ENCODE measurements at places on chromosomes 7 and 10.

DNA sequence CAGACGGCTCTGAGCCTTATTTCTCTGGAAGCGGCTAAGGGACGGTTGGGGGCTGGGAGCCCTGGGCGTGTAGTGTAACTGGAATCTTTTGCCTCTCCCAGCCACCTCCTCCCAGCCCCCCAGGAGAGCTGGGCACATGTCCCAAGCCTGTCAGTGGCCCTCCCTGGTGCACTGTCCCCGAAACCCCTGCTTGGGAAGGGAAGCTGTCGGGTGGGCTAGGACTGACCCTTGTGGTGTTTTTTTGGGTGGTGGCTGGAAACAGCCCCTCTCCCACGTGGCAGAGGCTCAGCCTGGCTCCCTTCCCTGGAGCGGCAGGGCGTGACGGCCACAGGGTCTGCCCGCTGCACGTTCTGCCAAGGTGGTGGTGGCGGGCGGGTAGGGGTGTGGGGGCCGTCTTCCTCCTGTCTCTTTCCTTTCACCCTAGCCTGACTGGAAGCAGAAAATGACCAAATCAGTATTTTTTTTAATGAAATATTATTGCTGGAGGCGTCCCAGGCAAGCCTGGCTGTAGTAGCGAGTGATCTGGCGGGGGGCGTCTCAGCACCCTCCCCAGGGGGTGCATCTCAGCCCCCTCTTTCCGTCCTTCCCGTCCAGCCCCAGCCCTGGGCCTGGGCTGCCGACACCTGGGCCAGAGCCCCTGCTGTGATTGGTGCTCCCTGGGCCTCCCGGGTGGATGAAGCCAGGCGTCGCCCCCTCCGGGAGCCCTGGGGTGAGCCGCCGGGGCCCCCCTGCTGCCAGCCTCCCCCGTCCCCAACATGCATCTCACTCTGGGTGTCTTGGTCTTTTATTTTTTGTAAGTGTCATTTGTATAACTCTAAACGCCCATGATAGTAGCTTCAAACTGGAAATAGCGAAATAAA, 175.5 kb downstream of the RNF216 start:
- peaks cover 4% of the 10 kb centered on the region for H3K4me1 ChIP-seq
- H3K36me3 ChIP-seq, result no peaks in the 10 kb centered on the region
- no peaks in the 10 kb centered on the region for H3K27me3 ChIP-seq
- H3K4me3 ChIP-seq, result no peak overlapping the region
- no peak overlapping the region for H3K27ac ChIP-seq

DNA sequence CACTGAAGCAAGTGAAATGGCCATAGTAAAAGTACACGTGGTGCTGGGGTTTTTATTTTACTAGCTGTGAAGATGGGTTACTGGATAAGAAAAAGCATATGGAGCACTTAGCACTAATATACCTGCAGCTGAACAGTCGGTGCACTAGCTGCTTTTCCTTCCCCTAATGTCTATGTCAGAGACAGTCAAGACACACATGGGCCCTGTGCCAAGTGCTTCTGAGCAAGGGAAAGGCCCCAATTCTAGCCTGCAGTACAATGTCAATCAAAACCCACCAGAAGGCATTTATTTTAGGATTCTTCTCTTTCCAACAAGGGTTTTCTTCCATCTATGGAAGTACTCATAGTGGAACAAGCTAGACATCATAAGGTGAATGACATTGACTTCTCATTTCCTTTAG, 716.7 kb downstream of the CCSER2 start:
- no peak overlapping the region for H3K4me3 ChIP-seq
- no peak for DNase-seq
- H3K36me3 ChIP-seq, result no peaks in the 10 kb centered on the region
- no peak overlapping the region for H3K27ac ChIP-seq
- H3K27me3 ChIP-seq, result no peaks in the 10 kb centered on the region

DNA sequence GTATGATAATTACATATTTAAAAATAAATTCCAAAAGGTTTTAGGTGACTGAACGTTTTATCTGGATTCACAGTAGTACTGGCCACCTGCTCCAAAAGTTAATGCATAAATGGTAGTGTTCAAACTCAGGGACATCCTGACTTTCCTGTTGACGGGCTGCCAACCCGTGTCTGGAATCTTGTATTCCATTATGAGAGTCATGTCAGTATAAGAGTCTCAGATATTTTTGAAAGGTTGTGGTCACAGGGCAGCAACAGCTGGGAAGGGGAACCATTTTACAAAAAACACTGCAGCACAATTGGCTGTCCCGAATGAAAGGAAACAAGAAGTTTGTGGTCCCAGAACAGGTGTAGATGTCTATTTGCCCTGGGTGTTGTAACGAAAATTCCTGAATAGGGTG, 2.8 kb downstream of the TDRD1 start:
- DNase-seq, result no peak
- H3K4me3 ChIP-seq, result no peak overlapping the region
- H3K4me1 ChIP-seq, result no peaks in the 10 kb centered on the region

DNA sequence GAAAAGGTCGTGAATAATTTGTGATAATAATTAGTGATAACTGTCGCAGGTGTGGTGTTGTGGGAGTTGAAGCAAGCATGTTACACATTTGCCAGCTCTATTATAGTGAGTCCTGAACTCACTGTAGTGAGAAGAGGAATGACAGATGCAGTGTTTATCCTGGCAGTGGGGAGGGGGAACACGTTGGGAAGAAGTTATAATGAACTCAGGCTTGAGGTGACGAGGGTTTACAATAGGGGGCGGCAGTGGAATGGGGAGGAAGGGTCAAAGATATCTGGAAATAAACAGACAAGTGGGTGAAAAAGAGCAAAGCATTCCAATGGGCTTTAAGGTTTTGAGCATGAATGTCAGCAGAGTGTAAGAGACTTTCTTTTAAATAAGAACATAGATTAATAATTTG, 49.6 kb downstream of the ITPRID1 start:
- no peak overlapping the region for H3K27ac ChIP-seq
- H3K27me3 ChIP-seq, result no peaks in the 10 kb centered on the region
- H3K4me1 ChIP-seq, result no peaks in the 10 kb centered on the region
- no peak overlapping the region for H3K4me3 ChIP-seq

DNA sequence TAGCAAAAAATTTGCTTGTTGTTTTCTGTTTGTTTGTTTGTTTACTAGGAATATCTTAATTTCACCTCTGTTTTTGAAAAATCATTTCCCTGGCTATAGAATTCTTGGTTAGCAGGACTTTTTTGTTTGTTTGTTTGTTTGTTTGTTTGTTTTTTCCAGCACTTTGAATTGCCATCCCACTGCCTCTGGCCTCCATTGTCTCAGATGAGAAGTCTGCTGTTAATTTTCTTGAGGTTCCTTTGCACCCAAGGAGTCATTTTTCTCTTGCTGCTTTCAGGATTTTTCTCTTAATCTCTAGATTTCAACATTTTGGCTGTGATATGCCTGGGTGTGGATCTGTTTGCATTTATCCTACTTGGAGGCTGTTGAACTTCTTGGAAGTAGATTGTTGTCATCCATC, 105.7 kb downstream of the FOXL3 start:
- H3K4me1 ChIP-seq, result peaks cover 2% of the 10 kb centered on the region
- H3K4me3 ChIP-seq, result no peak overlapping the region
- no peaks in the 10 kb centered on the region for H3K27me3 ChIP-seq
- DNase-seq, result no peak
- H3K36me3 ChIP-seq, result no peaks in the 10 kb centered on the region

- DNase-seq, result no peak
- peaks cover 20% of the 10 kb centered on the region for H3K4me1 ChIP-seq
- no peak overlapping the region for H3K27ac ChIP-seq
Measured at GRCh38 chr7:149871576-149871975, 2.2 kb upstream of the ATP6V0E2 start.

- H3K4me1 ChIP-seq, result no peaks in the 10 kb centered on the region
- H3K27ac ChIP-seq, result no peak overlapping the region
- DNase-seq, result no peak
- H3K27me3 ChIP-seq, result no peaks in the 10 kb centered on the region
Measured at GRCh38 chr7:25288556-25289307, 60.4 kb upstream of the NPVF start.

- peaks cover 51% of the 10 kb centered on the region for H3K4me1 ChIP-seq
- H3K36me3 ChIP-seq, result no peaks in the 10 kb centered on the region
- H3K27me3 ChIP-seq, result no peaks in the 10 kb centered on the region
- H3K4me3 ChIP-seq, result peak overlapping the region; percentile 72
- no peak for DNase-seq
Measured at GRCh38 chr10:34814913-34815184, 247 bp downstream of the PARD3 start.

GRCh38 chr7:151290355-151290760, 41.9 kb upstream of the SMARCD3 start:
- no peak overlapping the region for H3K4me3 ChIP-seq
- H3K27ac ChIP-seq, result no peak overlapping the region
- no peaks in the 10 kb centered on the region for H3K4me1 ChIP-seq

DNA sequence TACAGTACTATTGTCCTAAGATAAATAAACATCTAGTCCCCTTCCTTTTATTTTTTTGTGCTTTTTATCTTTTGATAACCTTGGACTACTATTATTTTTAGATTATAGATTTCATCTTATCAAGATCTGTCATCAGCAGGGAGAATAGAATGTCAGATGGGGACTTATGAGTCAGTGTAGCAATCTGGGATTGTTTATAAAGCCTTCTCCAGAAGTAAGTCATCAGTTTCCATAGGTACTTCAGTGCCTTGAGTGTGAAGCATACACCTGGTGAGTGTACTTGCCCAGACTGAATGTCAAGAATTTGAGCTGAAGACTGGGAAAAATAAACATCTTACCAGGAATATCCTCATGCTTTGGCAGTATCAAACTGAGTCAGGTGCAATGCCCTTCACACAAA, 2.1 kb downstream of the CASD1 start:
- H3K36me3 ChIP-seq, result no peaks in the 10 kb centered on the region
- no peak overlapping the region for H3K27ac ChIP-seq
- H3K27me3 ChIP-seq, result no peaks in the 10 kb centered on the region
- no peak for DNase-seq

- no peaks in the 10 kb centered on the region for H3K36me3 ChIP-seq
- peak overlapping the region; percentile 96 for H3K27ac ChIP-seq
- no peak for DNase-seq
- H3K27me3 ChIP-seq, result no peaks in the 10 kb centered on the region
Measured at GRCh38 chr10:97684866-97685394, 2.1 kb downstream of the AVPI1 start.

DNA sequence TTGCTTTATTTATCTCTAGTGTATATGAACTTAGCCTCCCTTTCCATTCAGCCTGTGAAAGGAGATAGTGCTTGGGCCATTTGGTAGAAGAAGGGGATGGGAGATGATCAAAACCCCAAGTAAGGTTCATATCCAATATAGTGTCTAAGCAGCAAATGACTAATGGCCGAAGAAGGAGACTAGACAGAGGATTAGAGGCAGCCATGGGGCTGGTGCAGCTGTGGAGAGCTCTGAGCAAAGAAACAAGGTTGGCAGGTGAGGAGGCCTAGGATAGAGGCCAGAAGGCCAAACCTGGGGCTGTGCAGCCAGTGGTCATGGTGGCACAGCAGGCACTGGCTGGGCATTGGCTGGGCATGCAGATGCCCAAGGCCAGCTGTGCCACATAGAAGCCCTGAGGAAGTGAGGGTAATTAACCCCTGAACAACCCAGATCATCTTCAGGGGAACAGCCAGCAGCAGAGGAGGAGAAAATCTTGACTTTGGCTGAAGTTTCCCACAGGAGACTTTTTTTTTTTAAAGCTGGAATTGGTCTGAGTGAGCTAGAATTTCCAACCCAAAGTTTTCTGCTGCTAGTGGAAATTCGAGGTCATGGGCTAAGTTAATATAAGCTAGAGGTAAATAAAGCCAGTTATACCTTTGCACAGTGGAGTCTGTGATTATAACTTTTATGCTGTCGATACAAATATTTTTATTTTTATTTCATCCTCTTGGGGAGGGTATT, 10.3 kb upstream of the CPA1 start:
- no peak overlapping the region for H3K27ac ChIP-seq
- DNase-seq, result no peak
- H3K27me3 ChIP-seq, result no peaks in the 10 kb centered on the region
- H3K4me1 ChIP-seq, result peaks cover 53% of the 10 kb centered on the region
- H3K36me3 ChIP-seq, result no peaks in the 10 kb centered on the region
- no peak overlapping the region for H3K4me3 ChIP-seq

- DNase-seq, result no peak
- no peak overlapping the region for H3K4me3 ChIP-seq
- no peak overlapping the region for H3K27ac ChIP-seq
- H3K4me1 ChIP-seq, result peaks cover 2% of the 10 kb centered on the region
- no peaks in the 10 kb centered on the region for H3K27me3 ChIP-seq
Measured at GRCh38 chr7:132244903-132245480, 331.3 kb downstream of the PLXNA4 start.

GRCh38 chr7:104861729-104862390, 152.1 kb upstream of the KMT2E start:
- H3K27ac ChIP-seq, result no peak overlapping the region
- H3K4me1 ChIP-seq, result no peaks in the 10 kb centered on the region
- no peaks in the 10 kb centered on the region for H3K27me3 ChIP-seq
- H3K4me3 ChIP-seq, result no peak overlapping the region
- DNase-seq, result no peak

GRCh38 chr7:8594115-8594514, 160.7 kb downstream of the NXPH1 start:
- no peak overlapping the region for H3K27ac ChIP-seq
- no peak overlapping the region for H3K4me3 ChIP-seq
- H3K4me1 ChIP-seq, result no peaks in the 10 kb centered on the region
- no peaks in the 10 kb centered on the region for H3K27me3 ChIP-seq

- H3K27me3 ChIP-seq, result no peaks in the 10 kb centered on the region
- H3K4me1 ChIP-seq, result no peaks in the 10 kb centered on the region
- H3K36me3 ChIP-seq, result no peaks in the 10 kb centered on the region
- no peak overlapping the region for H3K27ac ChIP-seq
- no peak for DNase-seq
- H3K4me3 ChIP-seq, result no peak overlapping the region
Measured at GRCh38 chr10:62690703-62691102, 113.8 kb upstream of the ADO start.

GRCh38 chr7:71470830-71471229, 338.9 kb downstream of the GALNT17 start:
- no peak overlapping the region for H3K27ac ChIP-seq
- DNase-seq, result no peak
- H3K36me3 ChIP-seq, result no peaks in the 10 kb centered on the region
- H3K4me1 ChIP-seq, result no peaks in the 10 kb centered on the region

DNA sequence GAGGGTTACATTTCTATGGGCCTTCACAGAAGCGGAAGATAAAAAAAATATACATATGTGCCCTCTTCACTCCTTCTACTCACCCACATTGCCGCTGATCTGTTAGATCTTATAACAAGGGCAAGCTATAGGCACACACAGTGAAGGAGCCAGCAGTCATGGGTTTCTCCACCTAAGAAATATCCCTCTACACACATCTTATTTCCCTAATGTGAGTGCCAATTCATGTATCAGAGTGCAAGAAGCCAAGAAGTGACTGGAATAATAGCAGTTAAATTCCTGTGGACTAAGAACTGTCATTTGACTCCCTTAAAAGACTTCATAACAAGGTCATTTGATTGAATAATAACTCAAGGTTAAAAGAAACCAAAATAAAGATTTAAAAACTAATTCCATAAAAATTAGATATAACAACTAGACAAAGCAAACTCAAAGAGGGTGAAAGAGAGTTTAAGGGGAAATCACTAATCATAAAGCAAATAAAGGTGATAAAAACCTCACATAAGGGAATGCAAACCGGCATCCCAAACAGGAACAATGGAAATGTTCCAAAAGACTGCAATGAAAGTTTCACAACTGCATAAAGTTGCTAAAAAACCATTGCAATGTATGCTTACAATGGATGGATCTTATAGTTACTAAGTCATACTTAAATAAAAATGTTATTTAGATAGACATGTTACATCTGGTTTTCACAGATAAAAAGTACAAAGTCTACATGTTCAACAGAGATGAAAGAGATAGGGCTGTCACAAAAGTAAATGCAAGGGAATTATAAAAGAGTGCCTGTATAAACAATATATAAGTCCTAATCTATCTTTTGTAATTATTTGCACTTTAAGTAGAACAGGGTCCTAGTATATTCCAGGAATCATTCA, 42.8 kb downstream of the ARHGAP21 start:
- DNase-seq, result no peak
- H3K4me1 ChIP-seq, result peaks cover 37% of the 10 kb centered on the region
- H3K27ac ChIP-seq, result no peak overlapping the region
- no peaks in the 10 kb centered on the region for H3K27me3 ChIP-seq
- no peak overlapping the region for H3K4me3 ChIP-seq

Data from vagina (tissue), 2 donors.